ENCODE measurements at places on chromosomes 16 and 17.

DNA sequence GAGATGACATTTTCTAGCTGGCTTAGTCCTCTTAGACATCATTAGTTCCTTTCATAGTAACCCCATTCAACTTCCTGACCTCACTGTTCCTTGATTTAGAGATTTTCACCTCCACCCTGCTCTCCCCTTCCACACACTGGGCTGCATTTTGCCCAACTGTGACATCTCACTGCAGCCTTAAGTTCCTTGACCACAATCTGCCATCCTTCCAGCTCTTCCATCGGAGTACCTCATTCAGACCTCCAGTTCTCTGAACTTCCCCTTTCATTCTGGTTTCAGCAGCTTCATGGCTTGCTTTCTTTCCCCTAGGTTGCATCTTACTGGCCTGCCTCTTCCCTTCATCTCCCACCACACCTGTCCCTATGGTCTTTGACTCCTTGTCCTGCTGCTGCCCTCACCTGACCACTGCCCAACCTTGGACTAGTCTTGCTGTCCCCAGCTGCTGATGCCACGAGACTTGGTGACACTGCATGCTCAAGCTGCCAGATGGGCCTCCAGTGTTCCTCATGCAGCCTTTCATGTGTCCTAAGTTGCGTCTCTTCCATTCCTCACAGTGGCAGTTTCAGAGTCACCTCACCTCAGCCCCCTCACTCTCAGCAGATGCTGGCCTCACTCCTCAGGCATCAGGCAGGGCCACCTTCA lies 40.8 kb downstream of the NUP88 start:
- DNase-seq: no peak

- no peak for DNase-seq
Observed at GRCh38 chr17:43982171-43982570, 22.3 kb upstream of the NAGS start.

DNA sequence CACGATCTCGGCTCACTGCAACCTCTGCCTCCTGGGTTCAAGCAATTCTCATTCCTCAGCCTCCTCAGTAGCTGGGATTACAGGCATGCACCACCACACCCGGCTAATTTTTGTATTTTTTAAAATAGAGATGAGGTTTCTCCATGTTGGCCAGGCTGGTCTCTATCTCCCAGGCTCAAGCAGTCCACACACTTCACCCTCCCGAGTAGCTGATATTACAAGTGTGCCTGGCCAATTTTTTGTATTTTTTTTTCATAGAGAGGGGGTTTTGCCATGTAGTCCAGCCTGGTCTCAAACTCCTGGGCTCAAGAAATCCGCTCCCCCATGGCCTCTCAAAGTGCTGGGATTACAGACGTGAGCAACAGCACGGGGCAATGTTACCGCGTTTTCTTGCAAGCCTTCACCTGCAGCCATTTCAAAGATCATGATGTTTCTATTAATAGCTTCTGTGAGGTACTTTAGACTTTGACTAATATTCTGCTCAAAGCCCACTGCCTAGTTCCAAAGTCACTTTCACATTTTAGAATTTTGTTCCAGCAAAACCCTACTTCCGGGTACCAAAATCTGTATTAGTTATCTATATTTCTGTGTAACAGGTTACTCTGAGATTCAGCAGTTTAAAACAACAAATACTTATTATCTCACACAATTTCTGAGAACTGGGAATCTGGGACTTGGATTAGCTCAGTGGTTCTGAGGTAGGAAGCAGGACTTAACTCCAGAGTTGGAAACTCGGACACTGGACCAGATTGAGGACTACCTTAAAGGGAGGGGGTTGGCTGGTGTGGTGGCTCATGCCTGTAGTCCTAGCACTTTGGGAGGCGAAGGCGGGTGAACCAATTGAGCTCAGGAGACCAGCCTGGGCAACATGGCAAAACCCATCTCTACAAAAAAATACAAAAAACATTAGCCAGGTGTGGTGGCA lies 12.0 kb upstream of the MED13 start:
- no peak for DNase-seq

- no peak for DNase-seq
Observed at GRCh38 chr17:63929860-63930766, 2.0 kb downstream of the CD79B start.
